ENCODE measurements at places on chromosomes 2 and 18. TPM values are rescaled to one million over a fixed set of nuclear protein-coding genes. Genes with fewer than 3 reads are reported as not detected.
A peak's percentile ranks its signal among the peaks of the same experiment; 100 is the strongest.

DNA sequence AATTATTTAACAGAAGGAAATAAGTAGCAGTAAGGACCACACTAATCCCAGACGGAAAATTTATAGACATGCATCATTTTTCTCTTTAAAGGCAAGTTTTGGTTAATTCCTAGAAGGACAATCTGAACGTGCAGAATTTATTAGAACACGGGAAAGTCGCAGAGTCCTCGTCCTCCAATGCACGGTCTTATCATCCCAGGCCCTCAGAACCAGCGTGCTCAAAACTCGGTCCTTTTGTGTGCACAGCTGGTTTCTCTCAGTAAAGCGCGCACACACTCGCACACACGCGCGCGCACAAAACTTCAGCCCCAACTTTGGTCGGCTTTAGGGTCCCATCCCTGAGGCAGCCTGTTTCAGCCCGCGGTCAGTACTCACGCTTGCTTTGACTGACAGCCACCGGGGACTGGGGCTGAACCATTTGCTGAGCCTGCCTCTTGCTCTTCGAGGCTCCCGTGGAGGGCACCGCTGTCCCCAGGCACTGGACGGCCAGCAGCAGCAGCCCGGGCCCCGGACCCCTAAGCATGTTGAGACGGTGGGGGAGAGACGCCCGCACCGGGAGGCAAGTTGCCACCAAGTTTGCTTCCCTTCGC, 493 bp downstream of the FN1 start:
- DNase-seq: no peak

- DNase-seq: peak; percentile 89
Measured at GRCh38 chr2:163341426-163341825, 394.4 kb downstream of the FIGN start.

The ABHD3 gene
- total RNA-seq: 14.7 TPM

The CHST10 gene
- 6.7 TPM for total RNA-seq

DNA sequence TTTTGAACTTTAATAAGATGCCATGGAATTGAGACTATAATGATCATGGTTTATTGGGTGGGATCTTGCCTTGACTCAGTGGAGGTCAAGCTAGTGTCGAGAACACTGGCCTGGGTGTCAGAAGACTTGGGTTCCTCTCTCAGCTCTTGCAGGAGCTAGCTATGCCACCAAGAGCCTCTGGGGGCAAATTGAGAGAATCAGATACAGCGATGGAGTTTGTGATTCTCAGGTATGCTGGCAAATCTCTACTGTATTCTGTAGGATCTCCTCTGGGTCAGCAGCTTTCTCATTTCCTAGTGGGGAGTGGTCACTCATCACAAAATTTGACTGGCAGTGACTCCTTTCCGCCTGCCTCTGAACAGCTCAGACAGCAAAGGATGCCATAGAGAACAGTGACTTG, 477.0 kb downstream of the RNF144A start:
- no peak for DNase-seq

The EGR4 gene
- total RNA-seq: not detected

All from mammary epithelial cell (primary cell).